ENCODE measurements at places on chromosomes 7 and 10.

DNA sequence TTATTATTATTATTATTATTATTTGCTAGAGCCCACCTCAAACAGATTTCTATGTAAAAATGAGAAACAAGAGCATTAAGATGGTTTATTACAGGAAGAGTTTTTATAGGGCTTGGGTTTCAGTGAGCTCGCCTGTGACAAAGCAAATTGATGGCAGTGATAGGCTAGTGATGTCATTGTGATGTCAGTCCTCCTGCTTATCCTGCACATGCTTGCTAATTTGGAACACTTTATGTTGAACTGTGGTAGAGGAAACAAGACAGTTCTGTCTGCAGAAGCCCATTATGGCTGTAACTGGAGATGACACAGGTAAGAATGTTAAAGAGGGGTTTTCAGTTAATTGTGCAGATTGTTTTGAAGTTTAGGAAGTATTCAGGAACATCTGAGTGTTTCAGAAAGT is 68.3 kb downstream of the CREM start:
- no peak for DNase-seq
- peak overlapping the region; percentile 100 for H3K27ac ChIP-seq
- H3K4me1 ChIP-seq: peaks cover 36% of the 10 kb centered on the region
- H3K36me3 ChIP-seq: peaks cover 7% of the 10 kb centered on the region

DNA sequence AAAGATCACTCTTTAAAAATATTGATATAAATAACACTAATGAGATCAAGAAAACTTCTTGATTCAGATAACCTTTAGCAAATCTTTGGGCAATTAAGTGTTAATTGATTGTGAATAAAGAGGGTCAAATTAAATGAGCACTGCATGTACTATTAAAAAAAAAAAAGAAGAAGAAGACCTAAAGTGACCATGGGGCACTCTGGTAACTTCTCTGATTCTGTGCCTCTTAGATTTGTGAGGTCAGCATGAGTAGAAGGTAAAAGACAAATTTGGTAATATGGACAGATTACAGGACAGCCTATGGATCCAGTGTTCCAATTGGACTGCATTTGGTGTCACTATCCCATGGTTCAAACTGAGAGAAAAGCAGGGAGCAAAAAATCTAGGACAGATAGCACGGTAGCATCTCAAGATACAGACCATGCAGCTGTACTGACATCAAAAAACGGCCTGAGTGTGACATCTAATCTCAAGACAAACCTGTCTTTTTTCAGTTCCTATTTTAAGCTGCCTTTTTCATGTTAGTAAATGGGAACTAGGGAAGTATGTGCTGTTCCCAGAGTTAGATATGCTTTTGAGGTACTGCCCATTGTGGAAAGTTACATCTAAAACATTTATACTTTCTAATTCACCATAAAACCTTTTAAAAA is 128.0 kb downstream of the KCND2 start:
- H3K36me3 ChIP-seq: no peaks in the 10 kb centered on the region
- H3K27ac ChIP-seq: peak overlapping the region; percentile 61
- H3K4me1 ChIP-seq: peaks cover 23% of the 10 kb centered on the region
- H3K27me3 ChIP-seq: no peaks in the 10 kb centered on the region

DNA sequence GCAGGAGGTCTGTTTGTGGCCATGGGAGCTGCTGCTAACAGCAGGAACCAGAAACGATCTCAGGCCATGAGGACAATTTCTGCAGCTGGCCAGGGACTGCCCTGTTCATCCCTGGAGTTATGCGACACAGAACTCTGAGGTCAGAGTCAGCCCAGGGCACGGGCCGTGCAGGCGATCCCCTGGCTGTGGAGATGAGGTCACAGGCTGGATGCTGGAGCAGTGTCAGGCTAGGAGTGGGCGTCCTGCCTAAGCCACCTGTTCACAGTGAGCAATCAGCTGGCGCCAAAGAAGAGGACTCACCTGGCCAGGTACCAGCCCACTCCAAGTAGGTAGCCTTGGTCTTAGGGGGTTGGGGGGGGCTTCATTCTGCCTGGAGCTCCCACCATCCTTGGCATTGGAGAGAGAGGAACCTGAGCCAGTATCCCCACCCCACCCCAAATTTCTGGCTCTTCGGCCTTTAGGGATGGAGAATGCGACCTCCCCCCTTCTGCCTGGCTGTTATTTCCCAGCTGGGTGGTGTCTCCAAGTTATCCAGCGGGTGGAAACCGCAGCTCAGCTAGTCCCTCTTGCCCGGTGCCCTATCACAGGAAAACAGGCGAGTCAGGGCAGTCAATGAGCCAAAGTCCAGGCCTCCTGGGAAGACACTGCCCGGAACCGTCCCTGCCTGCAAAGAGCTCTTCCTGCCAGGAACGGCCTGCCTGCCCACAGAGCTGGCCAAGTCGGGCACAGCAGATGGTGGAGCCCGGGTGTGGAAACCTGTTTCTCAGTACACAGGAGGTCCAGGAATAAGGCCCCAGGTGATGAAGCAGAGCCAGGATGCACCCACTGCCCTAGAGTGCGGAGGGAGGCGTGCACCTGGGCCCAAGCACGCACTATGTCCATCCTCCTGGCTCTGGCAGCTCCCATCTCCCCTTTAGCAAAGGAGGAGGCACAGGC is 1.8 kb upstream of the TTYH3 start:
- no peak overlapping the region for H3K4me3 ChIP-seq
- H3K4me1 ChIP-seq: peaks cover 4% of the 10 kb centered on the region
- H3K36me3 ChIP-seq: no peaks in the 10 kb centered on the region
- peaks cover 9% of the 10 kb centered on the region for H3K27me3 ChIP-seq
- DNase-seq: no peak

- peaks cover 8% of the 10 kb centered on the region for H3K27me3 ChIP-seq
- H3K36me3 ChIP-seq: peaks cover 4% of the 10 kb centered on the region
- H3K27ac ChIP-seq: no peak overlapping the region
- no peak overlapping the region for H3K4me3 ChIP-seq
- no peaks in the 10 kb centered on the region for H3K4me1 ChIP-seq
- DNase-seq: peak; percentile 38
Measured at GRCh38 chr10:77643795-77644468, 6.3 kb upstream of the KCNMA1 start.

GRCh38 chr10:42935466-42935865 is 141.4 kb upstream of the RET start:
- H3K27me3 ChIP-seq: peaks cover 27% of the 10 kb centered on the region
- no peak overlapping the region for H3K4me3 ChIP-seq
- no peak overlapping the region for H3K27ac ChIP-seq
- no peaks in the 10 kb centered on the region for H3K36me3 ChIP-seq

DNA sequence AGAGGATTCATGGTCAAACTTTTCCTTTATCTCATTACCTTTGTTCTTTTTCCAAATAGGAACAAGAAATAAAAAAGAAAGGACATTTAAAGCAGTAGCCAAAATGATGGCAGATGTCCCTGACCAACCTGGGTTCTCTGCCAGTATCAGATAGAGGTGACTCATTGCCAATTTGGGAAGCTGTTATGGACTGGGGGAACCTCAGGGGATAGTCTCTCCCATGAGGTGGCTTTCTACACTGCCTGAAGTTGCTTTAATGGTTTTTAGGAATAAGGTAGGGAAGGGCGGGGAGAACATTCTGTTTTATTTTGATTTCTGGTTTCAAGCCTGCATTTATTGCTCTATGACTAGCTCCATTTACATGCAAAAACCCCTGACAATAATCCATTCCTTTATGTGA is 457.9 kb upstream of the TPK1 start:
- H3K4me1 ChIP-seq: no peaks in the 10 kb centered on the region
- H3K36me3 ChIP-seq: no peaks in the 10 kb centered on the region
- DNase-seq: no peak
- no peak overlapping the region for H3K27ac ChIP-seq
- H3K27me3 ChIP-seq: peaks cover 2% of the 10 kb centered on the region
- H3K4me3 ChIP-seq: no peak overlapping the region

DNA sequence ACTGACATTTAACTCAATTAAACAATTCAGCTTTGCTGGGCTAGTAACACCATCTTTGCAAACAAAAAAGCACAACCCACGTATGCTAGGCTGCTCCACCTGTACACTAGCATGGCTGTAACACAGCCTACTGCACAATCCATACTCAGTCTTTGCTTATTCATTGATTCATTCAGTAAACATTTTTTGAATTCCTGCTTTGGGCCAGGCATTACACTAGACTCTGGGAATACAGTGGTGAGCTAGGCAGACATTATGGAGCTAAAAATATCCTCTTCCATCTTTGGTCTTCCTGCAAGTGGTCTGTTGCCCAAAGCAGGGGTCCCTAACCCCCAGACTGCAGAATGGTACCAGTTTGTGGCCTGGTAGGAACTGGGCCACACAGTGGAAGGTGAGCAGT is 9.9 kb downstream of the CNNM1 start:
- H3K36me3 ChIP-seq: no peaks in the 10 kb centered on the region
- H3K27ac ChIP-seq: no peak overlapping the region

- no peak overlapping the region for H3K27ac ChIP-seq
- peaks cover 4% of the 10 kb centered on the region for H3K27me3 ChIP-seq
- peaks cover 8% of the 10 kb centered on the region for H3K4me1 ChIP-seq
- no peaks in the 10 kb centered on the region for H3K36me3 ChIP-seq
Measured at GRCh38 chr10:48768144-48768766, 83.6 kb downstream of the WDFY4 start.

DNA sequence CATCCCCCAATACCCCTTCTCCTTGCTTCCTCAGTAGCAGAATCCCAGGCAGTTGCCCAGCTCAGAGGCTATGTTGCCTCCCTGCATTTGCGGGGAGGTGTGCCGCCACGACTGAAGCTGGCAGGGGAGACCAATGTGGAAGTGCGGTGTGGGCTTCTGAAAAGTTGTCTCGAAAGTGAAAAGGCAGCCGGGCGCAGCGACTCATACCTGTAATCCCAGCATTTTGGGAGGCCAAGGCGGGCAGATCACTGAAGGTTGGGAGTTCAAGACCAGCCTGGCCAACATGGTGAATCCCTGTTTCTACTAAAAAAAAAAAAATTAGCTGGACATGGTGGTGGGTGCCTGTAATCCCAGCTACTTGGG is 15.9 kb upstream of the PFKFB3 start:
- no peak overlapping the region for H3K4me3 ChIP-seq
- H3K36me3 ChIP-seq: no peaks in the 10 kb centered on the region
- no peaks in the 10 kb centered on the region for H3K27me3 ChIP-seq
- H3K4me1 ChIP-seq: no peaks in the 10 kb centered on the region
- no peak for DNase-seq
- no peak overlapping the region for H3K27ac ChIP-seq

All from endothelial cell (in vitro differentiated cells).